ENCODE measurements at places on chromosomes 5 and 9.

DNA sequence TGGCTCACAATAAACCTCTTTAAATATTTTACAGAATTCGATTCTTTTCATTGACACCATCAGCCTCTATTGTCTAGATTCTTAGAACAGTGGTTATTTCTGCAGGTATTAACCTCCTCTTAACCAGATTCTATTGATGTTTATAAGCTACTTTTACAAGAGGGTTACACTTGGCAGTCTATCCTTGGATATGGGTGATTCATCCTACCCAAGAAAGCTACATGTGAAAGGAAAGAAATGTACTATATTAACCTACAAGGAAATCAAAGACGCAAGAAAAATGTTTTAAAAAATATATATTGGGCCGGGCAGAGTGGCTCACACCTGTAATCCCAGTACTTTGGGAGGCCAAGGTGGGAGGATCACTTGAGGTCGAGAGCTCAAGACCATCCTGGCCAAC lies 16.7 kb downstream of the SLC25A25 start:
- DNase-seq, result no peak

GRCh38 chr9:93710370-93710723 lies 134.0 kb downstream of the PHF2 start:
- DNase-seq, result no peak

DNA sequence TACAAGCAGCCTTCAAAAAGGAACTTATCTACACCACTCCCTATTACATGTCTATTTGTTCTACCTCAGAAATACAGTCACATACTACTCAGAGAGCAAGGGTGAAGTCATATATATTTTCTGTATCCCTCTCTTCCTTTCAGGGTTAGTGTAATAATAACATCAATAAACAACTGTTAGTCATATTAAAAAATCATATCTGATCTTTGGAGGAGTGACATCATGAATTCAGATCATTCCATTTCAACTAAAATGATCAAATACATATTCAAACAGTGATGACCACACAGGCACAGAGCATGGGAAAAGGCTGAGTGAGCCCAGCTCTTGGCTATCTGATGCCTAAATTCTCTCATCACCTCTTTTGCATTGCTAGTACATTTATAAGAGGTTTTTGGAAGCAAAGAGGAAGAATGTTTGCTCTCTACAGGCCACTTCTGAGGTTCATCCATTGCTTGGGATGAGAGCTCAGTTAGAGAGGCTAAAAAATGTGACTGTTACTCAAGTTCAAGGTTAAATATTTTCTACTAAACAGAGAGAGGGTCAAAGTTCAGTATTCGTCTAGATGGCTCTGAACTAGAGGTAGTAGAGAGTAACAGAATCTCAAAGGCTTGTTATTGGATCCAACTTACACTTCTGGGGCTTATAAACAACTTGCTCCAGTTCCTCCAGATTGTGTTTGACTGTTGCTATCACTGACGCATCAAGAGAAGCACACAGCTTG lies 39.0 kb downstream of the RIGI start:
- no peak for DNase-seq

DNA sequence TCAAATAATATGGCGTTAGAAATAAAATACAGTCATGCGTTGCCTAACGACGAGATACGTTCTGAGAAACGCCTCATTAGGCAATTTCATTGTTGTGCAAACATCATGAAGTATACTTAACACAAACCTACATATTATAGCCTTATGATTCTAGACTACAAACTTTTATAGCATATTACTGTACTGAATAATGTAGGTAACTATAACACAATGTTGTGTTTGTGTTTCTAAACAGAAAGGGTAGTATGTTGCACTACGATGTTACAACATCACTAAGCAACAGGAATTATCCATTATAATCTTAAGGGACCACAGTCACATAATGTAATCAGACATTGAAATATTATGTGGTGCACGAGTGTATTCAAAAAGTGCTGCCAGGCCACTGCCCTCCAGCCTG lies 3.0 kb upstream of the SMC2 start:
- DNase-seq, result no peak

DNA sequence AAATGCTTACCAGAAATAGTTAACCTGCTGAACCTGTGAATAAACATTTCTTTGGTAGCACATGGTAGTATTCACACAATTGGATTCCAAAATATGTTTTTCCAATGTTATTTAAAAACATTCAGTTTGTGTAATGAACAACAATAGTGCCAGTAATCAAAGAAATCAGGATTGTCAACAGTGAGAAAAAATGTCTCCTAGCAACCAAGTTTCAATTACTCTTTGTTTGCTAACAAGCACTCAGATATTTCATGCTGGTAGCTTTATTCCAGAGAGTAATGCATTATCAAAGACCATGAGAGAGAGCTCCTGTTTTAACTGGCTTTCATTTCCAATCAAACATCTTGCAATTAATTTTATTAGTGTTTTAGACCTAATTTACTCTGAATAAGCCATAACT lies 768.1 kb upstream of the GRAMD2B start:
- no peak for DNase-seq

DNA sequence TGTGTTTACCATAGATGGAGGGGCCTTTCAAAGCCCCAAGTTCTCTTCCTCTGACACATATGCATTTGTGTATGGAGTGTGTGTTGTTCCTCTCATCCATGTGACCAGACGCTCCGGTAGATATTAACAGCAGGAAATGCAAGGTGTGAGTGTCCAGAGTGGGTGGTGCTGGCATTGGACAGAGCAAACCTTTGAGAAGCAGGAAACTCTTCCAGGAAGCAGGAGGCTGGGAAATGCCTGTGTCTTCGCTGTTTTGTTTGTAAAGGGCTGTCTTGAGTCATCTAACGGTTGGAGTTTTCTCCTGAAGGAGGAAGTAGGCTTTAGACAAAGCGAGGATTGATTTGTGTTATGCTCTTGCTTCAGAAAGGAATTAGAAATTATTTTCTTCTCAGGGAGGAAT lies 370.9 kb downstream of the PLK2 start:
- DNase-seq, result no peak

GRCh38 chr9:109872901-109873300 lies 92.9 kb downstream of the PALM2AKAP2 start:
- no peak for DNase-seq

GRCh38 chr5:119945691-119946090 lies 316.3 kb downstream of the FAM170A start:
- DNase-seq, result no peak

DNA sequence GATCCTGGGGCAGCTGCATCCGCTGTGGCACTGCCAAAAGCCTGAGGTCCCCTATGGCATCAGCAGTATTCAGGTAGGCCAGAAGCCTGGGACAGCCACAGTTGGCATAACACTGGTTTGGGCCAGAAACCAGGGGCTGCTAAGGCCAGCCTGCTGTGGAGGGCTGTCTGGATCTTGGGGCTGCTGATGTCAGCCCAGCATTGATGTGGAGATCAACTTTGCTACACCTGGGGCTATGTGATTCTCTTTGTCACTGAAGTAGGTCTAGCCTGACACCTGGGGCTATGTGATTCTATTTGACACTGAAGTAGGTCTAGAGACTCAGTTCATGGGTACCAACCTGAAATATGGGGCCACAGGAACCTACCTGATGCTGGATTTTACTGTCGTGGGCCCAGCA lies 411.5 kb downstream of the RASEF start:
- no peak for DNase-seq

GRCh38 chr9:14358523-14358922 lies 44.6 kb upstream of the NFIB start:
- no peak for DNase-seq

- DNase-seq, result no peak
Measured at GRCh38 chr5:178672630-178673029, 45.8 kb upstream of the CLK4 start.

DNA sequence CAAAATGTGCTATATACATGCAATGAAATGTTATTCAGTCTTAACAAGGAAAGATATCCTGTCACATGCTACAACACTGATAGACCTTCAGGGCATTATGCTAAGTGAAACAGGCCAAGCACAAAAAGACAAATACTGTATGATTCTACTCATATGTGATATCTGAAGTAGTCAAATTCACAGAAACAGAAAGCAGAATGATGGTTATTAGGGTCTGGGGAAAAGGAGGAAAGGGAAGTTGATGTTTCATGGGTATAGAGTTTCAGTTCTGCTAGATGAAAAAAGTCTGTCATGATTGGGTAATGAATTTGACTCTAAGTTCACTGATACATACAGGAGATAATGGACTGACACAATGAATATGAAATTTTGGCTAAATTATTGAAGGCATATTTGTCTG lies 11.2 kb upstream of the RIC1 start:
- peak; percentile 54 for DNase-seq

Data from activated CD4-positive, alpha-beta T cell treated with anti-CD3 and anti-CD28 coated beads, Interleukin-2, amount 50 U/mL, for 16 hours (primary cell).